ENCODE measurements at places on chromosomes 16 and 17. TPM values are rescaled to one million over a fixed set of nuclear protein-coding genes. Genes with fewer than 3 reads are reported as not detected.

DNA sequence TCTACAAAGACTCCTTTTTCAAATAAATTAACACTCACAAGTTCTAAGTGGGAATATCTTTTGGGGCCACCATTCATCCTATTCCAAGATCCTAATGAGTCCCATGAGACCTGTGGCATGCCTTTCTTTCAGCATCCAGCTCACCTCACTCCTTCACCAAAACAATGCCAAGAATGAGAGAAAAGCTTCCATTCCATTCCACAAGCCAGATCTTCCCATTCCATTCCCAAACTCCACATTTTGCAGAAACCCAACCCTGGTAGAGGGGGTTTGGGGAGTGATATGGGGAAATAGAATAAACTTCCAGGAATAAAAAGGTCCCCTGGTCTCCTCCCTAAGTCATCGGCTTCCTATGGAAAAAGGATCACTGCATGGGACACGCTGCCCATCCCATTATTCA lies 392.2 kb downstream of the NPIPA8 start:
- H3K36me3 ChIP-seq: no peaks in the 10 kb centered on the region
- peaks cover 22% of the 10 kb centered on the region for H3K27me3 ChIP-seq
- no peak overlapping the region for H3K27ac ChIP-seq
- no peak for DNase-seq
- no peaks in the 10 kb centered on the region for H3K4me1 ChIP-seq
- no peak overlapping the region for H3K4me3 ChIP-seq

MT3 gene
- 6.8 TPM for total RNA-seq

DNA sequence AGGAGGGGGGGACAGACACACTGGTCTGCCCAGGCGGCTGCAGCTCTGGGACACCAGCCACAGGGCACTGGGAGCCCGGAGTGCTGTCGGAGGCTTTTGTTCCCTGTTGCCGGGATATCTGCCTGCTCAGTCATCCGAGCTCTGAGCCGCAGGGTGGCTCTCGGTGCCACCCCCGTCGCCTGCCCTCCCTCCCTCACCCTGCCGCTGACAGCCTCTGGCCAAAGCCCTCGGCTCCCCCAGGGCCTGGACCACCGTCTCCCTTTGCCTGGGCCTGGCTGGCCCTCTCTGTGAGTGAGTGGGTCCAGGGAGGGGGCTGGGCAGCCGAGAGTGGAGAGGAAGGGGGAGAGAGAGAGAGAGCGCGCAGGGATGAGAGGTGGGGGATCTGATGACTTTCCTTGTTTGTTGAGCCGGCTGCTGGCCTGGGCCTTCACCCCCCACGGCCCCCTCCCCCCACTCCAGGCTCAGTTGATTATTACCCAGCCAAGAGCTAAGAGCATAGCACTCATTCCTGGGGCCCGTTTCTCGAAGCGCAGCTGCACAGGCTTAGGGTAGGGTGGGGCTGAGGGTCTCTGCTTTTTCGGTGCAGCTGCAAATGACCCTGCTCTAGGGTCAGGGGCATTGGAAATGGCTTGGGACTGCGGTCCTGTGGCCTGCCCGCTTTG lies 2.7 kb downstream of the FOXJ1 start:
- peaks cover 38% of the 10 kb centered on the region for H3K4me1 ChIP-seq
- DNase-seq: no peak
- H3K27me3 ChIP-seq: no peaks in the 10 kb centered on the region
- H3K36me3 ChIP-seq: no peaks in the 10 kb centered on the region
- H3K4me3 ChIP-seq: peak overlapping the region; percentile 39
- no peak overlapping the region for H3K27ac ChIP-seq

KCNH6 gene
- total RNA-seq: not detected

- H3K36me3 ChIP-seq: no peaks in the 10 kb centered on the region
- peaks cover 4% of the 10 kb centered on the region for H3K4me1 ChIP-seq
- no peak for DNase-seq
- H3K27ac ChIP-seq: no peak overlapping the region
- peaks cover 42% of the 10 kb centered on the region for H3K27me3 ChIP-seq
Observed at GRCh38 chr16:75263963-75264445, 12.6 kb upstream of the BCAR1 start.

- H3K36me3 ChIP-seq: peaks cover 4% of the 10 kb centered on the region
- H3K4me1 ChIP-seq: peaks cover 45% of the 10 kb centered on the region
- H3K27me3 ChIP-seq: no peaks in the 10 kb centered on the region
- peak; percentile 67 for DNase-seq
- peak overlapping the region; percentile 98 for H3K4me3 ChIP-seq
Observed at GRCh38 chr17:45410144-45411091, 22.3 kb downstream of the ARHGAP27 start.

DNA sequence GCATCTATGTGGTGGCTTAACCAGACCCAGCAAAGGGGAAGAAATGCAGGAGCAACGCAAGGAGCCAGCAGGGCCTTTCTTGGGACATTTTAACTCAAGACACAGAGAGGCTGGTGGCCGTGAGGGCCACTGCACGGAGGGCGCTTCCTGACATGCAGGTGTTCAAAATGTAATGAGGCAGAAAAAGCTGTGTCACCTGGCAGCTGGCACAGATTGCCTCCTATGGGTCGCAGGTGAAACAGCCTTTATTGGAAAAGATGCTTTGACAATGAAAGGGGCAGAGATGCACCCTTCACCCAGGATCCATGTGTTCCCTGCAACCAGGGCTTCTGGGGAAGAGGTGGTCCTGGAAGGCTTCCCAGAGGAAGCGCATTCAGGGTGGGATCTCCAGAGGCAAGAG lies 219.3 kb downstream of the XYLT1 start:
- H3K4me3 ChIP-seq: no peak overlapping the region
- DNase-seq: no peak
- no peaks in the 10 kb centered on the region for H3K36me3 ChIP-seq
- H3K27ac ChIP-seq: no peak overlapping the region
- peaks cover 11% of the 10 kb centered on the region for H3K4me1 ChIP-seq

DNA sequence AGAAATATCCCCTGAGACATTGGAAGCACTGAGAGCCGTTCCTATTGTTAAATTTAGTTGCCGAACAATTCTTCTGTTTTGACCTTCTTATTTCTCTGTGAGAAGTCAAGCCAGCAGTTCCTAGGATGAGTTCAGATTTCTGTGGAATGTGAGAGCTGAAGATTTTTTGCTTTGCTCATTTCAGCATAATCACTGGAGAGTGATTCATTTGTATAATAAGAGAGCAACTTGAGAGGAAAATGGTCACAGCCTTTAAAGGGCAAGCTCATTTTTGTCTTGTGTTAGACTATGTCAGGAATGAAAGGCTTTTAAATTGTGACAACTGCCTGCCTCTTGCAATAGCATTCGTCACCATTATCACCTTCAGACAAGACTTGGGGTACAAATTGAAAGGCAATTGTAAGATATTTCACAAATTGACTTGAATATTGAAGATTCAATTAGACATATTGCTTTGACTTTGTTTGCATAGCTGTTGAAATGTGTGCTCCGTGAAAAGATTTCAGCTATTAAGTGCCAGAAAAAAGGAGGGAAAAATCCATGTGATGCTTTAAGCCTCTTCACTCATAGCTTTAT lies 900.0 kb upstream of the GOT2 start:
- H3K27ac ChIP-seq: no peak overlapping the region
- no peaks in the 10 kb centered on the region for H3K27me3 ChIP-seq
- H3K4me3 ChIP-seq: no peak overlapping the region
- no peaks in the 10 kb centered on the region for H3K4me1 ChIP-seq

TP53TG3F gene
- total RNA-seq: not detected

TEDC2 gene
- total RNA-seq: 23.0 TPM

GRCh38 chr17:36675786-36676185 lies 74.4 kb downstream of the MRM1 start:
- no peaks in the 10 kb centered on the region for H3K36me3 ChIP-seq
- no peak overlapping the region for H3K27ac ChIP-seq
- DNase-seq: no peak
- H3K27me3 ChIP-seq: no peaks in the 10 kb centered on the region
- no peak overlapping the region for H3K4me3 ChIP-seq
- H3K4me1 ChIP-seq: peaks cover 35% of the 10 kb centered on the region

HOXB5 gene
- not detected for total RNA-seq

DNA sequence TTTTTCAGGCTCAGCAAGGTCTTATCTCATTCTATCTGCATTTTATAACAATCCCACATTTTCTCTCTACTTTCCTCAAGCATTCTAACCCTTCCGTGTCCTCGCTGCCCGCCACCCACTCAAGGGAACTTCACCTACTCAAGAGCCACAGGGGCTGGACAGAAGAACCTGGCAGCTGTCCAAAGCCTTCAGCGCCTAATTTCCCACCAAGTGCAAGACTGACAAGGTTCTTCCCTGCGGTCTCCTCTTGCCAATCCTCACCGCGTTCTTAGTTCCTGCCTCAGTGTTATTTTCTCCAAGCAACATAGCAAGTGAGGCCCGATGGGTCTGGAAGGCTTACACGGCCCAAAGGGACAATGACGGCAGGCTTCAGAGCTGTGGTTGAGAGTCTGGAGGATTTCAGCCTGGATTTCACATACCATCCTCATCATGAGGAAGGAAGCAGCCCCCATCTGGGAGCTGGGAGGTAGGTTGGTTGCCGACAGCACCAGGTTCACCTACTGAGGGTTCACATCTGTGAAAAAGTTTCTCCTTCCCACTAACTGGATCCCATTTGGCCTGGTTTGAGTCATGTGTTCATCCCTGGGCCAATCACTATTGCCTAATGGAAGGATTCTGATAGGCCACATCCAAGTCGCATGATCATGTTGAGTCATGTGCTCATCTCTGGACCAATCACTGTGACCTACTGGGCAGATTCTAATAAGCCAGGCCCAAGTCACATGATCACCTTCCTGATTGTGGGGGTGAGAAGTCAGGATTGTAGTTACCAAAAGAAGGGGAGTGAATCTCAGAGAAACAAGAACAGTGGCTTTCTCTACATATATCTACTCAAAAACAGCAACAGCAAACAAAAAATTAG lies 108.2 kb downstream of the N4BP1 start:
- no peaks in the 10 kb centered on the region for H3K36me3 ChIP-seq
- no peaks in the 10 kb centered on the region for H3K4me1 ChIP-seq
- H3K4me3 ChIP-seq: no peak overlapping the region
- no peaks in the 10 kb centered on the region for H3K27me3 ChIP-seq

DNA sequence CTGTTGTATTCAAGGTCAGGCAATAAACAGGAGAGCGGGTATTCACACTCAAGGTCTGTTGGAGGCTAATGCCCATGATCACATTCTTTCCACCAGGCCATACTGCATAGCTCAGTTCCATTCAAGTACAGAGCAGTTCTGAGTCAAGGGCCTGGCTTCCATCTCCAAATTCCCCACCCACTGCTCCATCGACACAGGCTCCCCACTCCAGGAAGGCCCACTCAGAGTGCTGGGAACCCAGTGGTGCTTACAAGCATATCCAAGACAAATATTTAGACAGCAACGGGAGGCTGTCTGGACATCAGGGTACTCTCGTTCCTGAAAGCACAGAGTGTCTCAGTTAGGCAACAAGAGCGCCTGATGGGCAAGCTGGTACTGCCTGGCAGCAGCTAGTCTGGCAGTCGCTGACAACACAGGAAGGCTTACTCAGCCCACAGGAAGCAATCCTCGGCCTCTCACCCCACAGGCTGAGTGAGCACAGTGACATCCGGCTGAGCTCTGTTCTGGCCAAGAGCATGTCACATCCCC lies 40.9 kb downstream of the RFFL start:
- peak; percentile 81 for DNase-seq
- H3K4me1 ChIP-seq: peaks cover 47% of the 10 kb centered on the region
- H3K4me3 ChIP-seq: peak overlapping the region; percentile 82
- no peaks in the 10 kb centered on the region for H3K27me3 ChIP-seq

GRCh38 chr16:31134625-31135534 lies 647 bp downstream of the PRSS8 start:
- H3K4me3 ChIP-seq: no peak overlapping the region
- no peaks in the 10 kb centered on the region for H3K4me1 ChIP-seq
- no peaks in the 10 kb centered on the region for H3K36me3 ChIP-seq
- no peak for DNase-seq
- H3K27me3 ChIP-seq: no peaks in the 10 kb centered on the region

SPNS3 gene
- total RNA-seq: 42.1 TPM

SRCIN1 gene
- 0.72 TPM for total RNA-seq

GRCh38 chr17:77441940-77442339 lies 301.2 kb downstream of the SEC14L1 start:
- no peak for DNase-seq
- peak overlapping the region; percentile 87 for H3K27ac ChIP-seq
- H3K4me3 ChIP-seq: peak overlapping the region; percentile 88
- H3K27me3 ChIP-seq: no peaks in the 10 kb centered on the region

- no peaks in the 10 kb centered on the region for H3K36me3 ChIP-seq
- H3K27me3 ChIP-seq: no peaks in the 10 kb centered on the region
- H3K27ac ChIP-seq: peak overlapping the region; percentile 42
- peaks cover 9% of the 10 kb centered on the region for H3K4me1 ChIP-seq
- H3K4me3 ChIP-seq: peak overlapping the region; percentile 46
- DNase-seq: no peak
Observed at GRCh38 chr17:78154903-78155811, 9.0 kb downstream of the C17orf99 start.

LRRC36 gene
- 3.1 TPM for total RNA-seq

DNA sequence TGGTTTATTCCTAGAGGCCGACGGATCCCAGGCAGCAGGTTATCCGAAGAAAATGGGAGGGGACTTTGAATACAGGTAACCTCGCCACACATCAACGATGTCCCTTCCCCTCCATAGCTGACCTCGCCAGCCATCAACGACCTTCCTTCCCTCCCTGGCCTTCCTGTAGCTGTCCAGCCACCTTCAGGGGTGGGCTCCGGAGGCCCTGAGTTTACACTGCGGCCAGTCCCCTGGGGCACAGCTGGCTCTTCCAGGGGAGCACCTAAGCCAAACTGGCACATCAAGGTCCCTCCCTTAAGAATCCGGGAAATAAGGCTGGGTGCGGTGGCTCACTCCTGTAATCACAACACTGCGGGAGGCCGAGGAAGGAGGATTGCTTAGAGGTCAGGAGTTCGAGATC lies 10.1 kb upstream of the RPH3AL start:
- DNase-seq: no peak
- H3K36me3 ChIP-seq: no peaks in the 10 kb centered on the region
- peaks cover 11% of the 10 kb centered on the region for H3K27me3 ChIP-seq
- H3K4me3 ChIP-seq: no peak overlapping the region

CDC42EP4 gene
- 3.2 TPM for total RNA-seq

GRCh38 chr16:6704306-6704930 lies 628.2 kb upstream of the RBFOX1 start:
- H3K36me3 ChIP-seq: no peaks in the 10 kb centered on the region
- no peak overlapping the region for H3K4me3 ChIP-seq
- no peak overlapping the region for H3K27ac ChIP-seq
- H3K4me1 ChIP-seq: no peaks in the 10 kb centered on the region
- DNase-seq: no peak
- no peaks in the 10 kb centered on the region for H3K27me3 ChIP-seq

Measured in activated T-cell treated with anti-CD3 and anti-CD28 coated beads, Interleukin-2, amount 50 U/mL, for 72 hours (primary cell).